ENCODE measurements at places on chromosomes 16 and 17. TPM values are rescaled to one million over a fixed set of nuclear protein-coding genes. Genes with fewer than 3 reads are reported as not detected.

Gene GJC1
- total RNA-seq, result 17.3 TPM

Gene SLC12A4
- total RNA-seq, result 99.2 TPM

Gene MEOX1
- total RNA-seq, result 1.5 TPM

GRCh38 chr16:23298290-23298915 lies 3.7 kb upstream of the SCNN1B start:
- no peak for DNase-seq

DNA sequence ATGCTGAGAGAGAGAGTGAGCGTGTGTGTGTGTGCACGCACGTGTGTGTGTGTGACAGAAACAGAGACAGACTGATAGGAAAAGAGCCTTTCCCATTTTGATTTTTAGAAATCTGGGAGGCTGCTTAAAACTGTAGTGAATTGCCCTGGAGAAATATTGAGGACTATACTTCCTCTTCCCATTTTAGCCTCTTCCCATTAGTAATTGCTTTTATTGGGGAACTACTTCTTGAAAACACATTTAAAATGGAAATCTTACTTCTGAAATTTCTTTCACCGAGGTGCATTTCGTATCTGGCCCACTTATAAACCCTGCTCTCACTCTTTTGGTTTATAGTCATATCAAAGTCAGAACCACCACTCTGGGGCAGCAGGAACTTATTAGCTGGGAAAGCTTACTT lies 47.1 kb downstream of the NUP93 start:
- DNase-seq, result no peak

Data from left lung (tissue), 14 donors.